ENCODE measurements at places on chromosomes 5 and 9.

DNA sequence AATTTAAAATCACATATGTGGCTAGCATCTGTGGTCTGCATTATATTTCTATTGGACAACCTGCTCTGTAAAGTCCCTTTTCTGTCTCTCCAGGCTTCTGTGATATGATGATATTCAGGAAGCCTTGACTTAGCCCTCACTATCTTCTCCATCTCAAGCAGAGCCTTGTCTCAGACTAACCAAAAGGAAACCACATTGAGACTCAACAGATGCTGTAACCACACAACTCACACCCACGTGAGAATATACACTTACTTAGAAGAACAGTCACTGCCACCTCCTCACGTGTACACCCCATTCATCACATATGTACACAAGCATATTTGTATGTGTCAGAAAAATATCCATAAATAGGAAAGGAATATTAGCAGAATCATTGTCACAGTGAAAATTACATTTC, 33.6 kb downstream of the HTR4 start:
- DNase-seq: no peak

DNA sequence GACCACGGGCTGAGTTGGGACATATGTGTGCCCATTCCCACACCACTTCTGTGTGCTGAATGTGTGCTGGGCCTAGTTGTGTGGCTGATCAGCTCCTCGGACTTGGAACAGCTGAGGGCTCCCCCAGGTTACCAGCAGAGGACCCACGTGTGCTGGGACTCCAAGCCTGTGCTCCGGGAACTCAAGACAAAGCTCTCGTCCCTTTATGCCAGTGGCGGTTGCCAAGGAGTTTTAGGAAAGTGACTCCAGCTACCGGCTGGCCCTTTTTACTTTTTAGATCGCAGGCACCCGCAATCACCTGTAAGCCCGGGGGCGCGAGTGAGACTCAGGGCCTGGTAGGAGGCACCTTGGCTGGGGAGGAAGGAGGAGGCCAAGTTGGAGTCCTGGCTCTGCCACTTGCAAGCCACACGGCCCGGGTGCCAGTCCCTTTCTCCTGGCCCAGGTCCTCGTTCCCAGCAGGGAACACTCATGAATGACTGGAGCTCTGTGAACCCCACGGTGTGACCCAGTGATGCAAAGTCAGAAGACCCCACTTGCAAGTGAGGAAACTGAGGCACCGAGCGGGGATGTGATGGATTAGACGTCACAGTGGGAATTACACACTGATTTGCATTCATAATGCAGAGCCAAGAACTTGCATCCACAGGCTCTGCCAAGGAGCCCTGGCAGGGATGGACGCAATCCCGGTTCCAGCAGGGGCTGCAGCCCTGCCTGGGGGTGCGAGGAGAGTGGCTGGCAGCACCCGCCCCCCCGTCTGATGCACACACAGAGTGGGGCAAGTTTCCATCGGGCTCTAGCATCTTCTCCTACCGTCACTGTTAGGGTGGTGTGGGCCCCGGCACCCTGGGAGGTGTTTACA, 26.9 kb downstream of the CRB2 start:
- DNase-seq: no peak

DNA sequence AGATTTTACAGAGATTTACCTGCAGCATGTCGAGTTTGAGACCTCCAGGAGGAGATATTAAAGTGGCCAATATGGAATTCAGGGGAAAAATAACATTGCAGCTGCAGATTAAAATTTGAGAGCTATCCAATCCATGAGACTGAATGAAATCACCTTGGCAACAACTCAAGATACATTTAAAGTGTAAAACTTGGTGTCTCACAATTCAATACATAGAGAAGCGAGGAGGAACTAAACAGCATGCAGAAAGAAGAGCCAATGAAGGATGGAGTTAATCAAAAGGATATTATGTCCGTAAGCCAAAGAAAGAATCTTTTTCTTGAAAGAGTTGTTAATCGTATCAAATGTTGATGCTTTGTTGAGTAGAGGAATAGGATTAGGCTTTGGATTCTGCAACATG, 455.1 kb downstream of the CDH18 start:
- no peak for DNase-seq

DNA sequence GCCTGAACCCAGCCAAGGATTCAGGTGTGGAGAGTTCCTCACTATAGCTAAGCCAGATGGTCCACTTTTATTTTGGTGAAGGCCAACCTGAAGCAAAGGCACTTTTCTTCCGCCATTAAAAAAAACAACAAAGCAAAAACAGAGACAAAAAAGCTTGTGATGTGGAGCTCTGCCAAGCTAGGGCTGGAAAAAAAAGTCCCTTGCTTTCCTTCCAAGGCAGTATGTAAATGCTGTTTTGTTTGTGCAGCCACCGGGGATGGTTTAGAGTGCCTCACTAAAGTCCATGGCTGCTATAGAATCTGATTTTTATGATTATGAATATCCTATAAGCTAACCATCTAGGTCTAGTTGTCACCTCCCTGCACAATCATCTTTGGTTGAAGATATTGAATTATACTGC, 14.9 kb downstream of the MEGF10 start:
- DNase-seq: no peak

- DNase-seq: no peak
Measured at GRCh38 chr5:125526966-125527365, 780.5 kb upstream of the ZNF608 start.

- no peak for DNase-seq
Measured at GRCh38 chr5:99320436-99320835, 391.6 kb upstream of the CHD1 start.

GRCh38 chr5:179776411-179776938, 17.3 kb upstream of the LTC4S start:
- DNase-seq: no peak

- DNase-seq: no peak
Measured at GRCh38 chr5:34570721-34571676, 85.1 kb upstream of the RAI14 start.

DNA sequence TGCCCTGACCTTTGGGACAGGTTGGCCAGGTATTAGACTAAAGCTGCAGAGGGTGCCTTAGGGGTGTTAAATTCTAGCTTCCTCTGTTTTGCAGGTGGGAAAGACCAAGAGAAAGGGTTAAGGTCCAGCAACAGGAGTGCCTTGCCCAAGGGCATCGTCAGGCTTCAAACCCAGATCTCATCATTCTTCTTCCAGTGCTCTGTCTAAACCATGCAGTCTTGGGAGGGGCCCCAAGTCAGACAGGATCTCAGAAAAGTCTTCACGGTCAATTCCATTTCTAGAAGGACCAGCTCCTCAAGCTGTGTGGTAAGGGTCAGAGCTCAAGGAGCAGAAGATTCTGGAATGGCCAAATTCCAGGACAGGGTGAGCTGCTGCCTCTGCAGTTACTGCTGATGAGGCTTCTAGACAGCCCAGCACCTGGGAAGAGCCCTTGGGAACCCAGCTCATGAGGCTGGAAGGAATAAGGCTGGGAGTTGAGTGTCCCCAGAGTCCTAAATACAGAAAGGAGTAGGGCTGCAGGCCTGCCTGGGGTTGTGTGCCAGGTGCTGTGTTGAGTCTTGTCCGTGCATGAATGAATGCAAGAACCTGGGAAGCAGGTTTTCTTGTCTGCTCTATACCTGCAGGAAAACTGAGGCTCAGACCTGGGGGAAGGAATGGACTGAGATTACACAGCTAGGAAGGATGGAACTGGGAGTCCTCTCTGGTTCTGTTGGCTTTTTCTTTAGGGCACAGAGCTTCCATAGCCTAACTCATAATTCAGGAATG, 69.3 kb downstream of the WWC1 start:
- DNase-seq: no peak

GRCh38 chr9:81874931-81875330, 53.3 kb upstream of the SPATA31D4 start:
- no peak for DNase-seq

GRCh38 chr9:135291165-135291564, 188.4 kb upstream of the PPP1R26 start:
- DNase-seq: no peak

DNA sequence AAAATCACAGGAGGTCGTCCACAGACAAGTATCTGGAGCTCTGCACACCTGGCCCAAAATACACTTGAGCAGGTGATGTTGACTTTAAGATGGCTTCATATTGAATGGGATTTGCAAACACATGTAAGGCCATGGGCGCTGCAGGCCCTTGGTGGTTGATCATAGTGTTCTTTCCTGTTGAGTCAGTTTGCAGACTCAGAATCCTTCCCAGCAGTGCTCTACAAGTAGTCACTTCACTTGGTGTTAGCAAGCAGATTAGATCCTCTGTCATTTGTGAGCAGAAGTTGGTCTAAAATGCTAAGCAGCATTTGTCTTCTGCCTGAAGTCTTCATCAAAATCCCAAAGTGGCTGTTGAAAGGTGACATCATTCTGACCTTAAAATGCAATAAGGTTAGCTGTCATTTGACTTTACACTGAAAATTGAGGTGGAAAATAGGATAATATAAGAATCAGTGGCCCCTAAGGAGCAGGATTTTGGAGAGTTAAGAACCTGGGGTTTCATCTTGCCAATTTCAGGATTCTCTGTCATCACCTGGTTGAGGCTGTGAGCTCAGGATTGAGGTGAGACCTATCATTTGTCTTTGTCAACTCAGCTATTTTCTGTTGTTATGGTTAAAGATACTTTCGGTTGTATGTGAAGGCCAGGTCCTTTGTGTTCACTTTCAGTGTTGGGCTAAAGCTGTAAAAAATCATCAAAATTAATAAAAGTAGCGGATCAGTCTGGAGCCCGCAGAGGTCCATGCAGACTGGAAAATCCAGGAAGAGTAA, 114.5 kb downstream of the LRRC70 start:
- no peak for DNase-seq

DNA sequence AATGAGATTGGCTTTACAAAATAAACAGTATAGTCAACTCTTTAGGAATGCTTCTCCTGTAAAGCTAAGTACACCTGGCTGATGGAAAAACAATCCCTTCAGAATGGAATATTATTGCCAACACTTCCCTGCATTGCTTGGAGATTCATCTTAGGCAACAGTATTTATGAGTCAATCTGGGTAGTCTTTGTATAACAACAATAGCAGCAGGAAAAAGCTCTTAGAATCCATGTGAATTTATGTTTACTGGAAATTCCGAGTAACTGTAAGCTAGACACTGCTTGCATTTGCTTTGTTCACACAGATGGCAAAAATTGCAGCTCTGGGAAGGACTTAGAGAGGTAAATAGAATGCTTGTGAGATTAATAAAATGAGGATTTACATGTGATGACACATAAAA, 101.7 kb upstream of the NTRK2 start:
- no peak for DNase-seq

GRCh38 chr5:149324641-149325040, 20.7 kb upstream of the GRPEL2 start:
- DNase-seq: no peak

- DNase-seq: no peak
Measured at GRCh38 chr5:172751761-172752510, 19.1 kb downstream of the DUSP1 start.

DNA sequence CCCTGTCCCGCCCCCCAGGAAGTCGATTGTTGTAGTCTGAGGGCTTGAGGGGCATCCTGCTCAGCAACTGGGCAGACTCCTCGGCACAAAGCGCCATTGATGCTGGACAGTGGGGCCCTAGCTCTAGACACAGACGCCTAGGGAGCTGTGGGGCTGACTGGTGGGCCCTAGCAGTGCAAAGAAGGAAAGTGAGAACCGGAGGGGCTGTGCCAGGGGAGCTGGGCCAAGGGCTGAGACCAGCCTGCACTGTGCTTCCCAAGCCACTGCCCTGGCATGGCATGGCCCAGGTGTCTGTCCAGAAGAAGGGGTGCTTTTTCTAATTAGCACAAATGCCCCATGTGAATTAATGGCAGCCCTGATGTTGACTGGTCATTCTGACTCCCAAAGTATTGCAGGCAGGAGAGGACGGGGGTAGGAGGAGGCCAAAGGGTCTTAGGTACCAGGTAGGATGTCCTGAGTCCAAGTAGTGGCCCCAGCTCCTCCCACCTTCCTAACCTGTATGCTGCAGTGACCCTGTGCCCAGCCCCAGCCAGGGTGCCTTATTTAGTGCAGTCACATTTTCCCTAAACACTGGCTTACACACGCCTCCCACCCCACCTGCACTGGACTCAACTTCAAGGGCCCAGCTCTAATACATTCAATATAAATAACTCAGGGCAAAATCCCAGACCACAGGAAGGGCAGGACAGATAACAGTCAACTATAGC, 15.9 kb downstream of the TCF7 start:
- peak; percentile 6 for DNase-seq

DNA sequence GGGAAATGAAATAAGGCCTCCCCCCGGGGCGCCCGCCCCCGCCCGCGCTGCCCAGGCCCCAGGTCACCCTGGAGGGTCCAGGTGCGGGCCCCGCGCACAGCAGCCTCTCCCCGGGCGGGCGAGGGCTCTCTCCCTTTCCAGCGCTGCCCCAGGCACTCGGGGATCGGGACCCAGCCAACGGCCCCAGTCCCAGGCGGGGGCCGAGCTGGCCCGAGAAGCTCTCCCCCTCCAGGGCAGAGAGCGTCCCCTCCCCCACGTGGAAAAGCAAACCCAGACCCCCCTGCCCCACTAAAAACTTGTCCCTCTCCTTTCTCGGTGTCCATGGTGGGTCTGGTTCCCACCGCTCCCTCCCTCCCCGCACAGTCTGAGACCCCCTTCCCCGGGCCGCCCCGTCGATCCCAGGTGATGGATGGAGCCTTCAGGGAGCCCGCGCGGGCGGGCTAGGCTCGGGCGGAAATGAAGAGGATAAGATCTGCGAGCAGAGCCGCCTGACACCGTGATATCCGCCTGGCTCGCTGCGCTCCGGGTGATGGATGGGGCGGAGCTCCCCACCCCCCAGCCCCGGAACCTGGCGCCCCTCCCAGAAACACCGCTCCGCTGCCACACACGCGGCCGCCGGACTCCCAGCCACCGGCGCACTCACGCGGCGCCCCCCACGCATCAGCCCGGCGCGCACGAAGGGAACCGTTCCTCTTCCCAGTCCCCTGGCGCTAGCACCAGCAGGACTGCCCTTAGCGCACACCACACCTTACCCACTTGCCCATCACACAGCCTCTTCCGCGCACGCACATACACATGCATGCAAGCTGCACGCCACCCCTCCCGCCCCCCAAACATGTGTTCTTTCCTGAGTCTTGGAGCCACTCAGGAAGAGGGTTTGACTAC, 81.7 kb upstream of the ZBTB43 start:
- DNase-seq: peak; percentile 72

DNA sequence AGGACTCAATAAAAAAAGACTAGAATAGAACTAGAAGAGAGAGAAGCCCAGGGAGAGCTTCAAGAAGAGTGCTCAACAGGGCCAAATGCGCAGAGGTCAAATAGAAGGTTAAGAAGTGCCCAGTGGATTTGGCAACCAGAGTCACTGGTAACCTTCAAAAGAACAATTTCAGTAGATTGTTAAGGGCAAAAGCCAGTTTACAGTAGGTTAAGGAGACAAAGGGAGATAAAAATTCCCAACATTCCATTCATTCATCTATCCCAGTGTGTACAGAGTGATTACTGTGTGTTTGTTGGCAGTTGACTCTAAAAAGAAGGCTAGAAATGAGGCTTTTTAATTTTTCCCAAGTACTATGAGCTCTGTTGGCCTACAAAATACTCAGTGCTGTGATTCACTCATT, 69.4 kb downstream of the RIGI start:
- DNase-seq: no peak
